H54 (cell line): ENCODE measurements at places on chromosomes 16 and 17.
A peak's percentile ranks its signal among the peaks of the same experiment; 100 is the strongest.

DNA sequence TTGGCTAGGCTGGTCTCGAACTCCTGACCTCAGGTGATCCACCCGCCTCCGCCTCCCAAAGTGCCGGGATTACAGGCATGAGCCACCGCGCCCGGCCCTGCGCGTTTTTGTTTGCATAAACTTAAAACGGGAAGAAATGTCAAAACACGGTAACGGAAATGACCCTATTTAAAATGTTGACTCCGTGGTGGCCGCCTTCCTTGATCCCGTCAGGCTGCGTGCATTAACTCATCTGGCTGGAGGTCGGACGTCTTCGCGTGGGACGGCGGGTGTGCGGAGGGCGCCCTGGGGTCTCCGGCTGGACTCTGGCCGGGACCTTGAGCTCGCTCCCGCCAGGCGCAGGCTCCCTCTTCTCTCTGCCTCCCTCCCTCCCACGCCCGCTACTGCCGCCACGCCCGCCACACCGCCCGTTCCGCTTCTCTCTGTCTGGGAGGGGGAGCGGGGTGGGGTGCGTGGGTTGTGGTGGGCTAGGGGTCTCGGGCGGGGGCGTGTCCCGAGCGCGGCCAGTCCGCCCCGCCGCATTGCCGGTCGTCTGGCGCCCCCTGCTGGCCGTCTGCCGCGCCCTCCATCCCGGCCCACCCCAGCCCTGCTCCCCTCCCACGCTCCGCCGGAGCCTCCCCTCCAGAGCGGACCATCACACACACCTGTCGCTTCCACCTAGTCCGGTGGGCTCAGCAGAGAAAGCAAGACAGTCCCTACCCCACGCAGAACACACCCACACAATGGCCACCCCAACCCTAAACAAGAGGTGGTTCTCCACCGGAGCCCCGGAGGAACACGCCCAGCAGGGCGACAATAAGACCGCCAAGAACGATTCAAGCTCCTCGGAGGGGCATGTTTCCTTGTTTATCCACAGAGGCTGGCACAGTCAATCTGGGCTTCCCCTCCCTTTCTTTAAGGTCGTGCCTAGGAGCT is 1.2 kb upstream of the CCDC42 start:
- DNase-seq: peak; percentile 77

DNA sequence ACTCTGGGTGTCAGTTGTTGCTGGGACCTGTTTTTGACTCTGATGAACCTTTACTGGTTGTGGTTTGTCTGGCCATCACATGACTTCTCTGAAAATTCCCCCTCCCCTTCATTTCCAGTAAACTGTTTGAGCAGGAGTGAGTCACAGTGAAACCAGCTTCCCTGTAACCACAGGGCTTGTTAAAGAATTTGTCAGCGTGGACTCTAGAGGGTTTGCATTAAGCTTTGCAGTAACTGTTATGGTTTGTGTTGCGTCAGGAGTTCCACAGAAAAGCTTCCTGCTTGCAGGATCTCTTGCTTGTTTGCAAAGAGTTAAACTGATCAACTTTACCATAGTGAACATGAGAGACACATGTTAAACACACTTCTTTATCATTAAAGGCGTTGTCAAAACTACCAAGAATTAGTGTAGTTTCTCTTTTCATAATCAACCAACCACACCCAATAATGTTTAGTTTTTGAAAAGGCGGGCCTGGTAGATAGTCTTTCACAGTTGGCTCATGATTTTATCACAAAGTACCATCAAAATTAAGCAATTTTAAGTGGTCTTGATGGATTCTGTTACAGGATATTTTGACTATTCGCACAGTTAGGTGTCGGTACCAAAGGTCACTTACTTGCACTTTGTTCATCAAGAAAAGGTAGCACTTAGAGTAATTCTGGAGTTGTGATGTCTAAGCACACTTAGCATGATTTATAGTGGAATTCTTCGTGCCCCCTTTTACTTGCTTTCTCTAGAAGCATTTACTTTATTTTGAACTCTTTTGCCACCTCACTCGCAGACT is 79.3 kb downstream of the VMP1 start:
- peak; percentile 40 for DNase-seq

DNA sequence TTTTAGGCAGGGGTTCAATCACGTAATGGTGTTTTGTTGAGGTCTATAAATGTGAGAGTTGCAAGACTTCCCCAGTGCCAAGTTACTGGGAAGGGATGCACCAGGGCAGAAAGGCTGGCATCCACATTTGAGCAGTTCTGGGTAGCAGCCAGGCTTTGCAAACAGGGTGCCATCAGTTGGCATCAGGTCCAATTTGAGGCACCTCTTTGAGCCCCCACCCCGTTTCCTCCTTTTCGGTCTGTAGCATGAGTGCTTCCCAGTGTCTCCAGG is 142.6 kb upstream of the CACNG5 start:
- DNase-seq: no peak

DNA sequence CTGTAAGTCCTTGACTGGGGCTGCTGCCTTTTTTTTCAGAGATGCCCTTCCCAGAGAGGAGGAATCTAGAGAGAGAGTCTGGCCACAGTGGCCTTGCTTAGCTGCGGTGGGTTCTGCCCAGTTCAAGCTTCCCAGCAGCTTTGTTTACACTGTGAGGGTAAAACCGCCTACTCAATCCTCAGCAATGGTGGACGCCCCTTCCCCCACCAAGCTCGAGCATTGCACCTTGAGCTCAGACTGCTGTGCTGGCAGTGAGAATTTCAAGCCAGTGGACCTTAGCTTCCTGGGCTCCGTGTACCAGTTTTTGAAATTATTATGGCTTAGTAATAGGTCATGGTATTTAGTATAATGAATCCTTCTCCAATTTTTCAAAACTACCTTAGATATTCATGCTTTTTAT is 395.4 kb downstream of the NPIPA7 start:
- DNase-seq: no peak

DNA sequence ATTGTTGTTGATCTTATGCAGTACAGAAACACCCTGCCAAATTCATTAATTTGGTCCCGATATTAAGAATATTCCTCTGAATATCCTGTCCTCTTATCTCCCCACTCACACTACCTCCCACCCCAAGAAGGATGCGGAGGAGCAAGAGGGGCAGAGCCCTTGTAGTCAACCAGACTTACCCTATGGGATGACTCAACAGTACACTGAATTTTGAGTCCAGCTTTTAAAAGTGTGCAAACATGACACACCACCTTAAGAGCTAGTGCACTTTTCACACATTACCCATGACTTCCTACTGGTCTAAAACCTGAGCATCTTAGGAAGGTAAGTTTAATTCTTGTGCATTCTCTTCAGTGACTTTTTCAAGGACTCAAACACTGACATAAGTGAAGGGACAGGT is 9.5 kb downstream of the USP22 start:
- DNase-seq: no peak

- no peak for DNase-seq
Measured at GRCh38 chr17:14940938-14941265, 324.2 kb downstream of the PMP22 start.

DNA sequence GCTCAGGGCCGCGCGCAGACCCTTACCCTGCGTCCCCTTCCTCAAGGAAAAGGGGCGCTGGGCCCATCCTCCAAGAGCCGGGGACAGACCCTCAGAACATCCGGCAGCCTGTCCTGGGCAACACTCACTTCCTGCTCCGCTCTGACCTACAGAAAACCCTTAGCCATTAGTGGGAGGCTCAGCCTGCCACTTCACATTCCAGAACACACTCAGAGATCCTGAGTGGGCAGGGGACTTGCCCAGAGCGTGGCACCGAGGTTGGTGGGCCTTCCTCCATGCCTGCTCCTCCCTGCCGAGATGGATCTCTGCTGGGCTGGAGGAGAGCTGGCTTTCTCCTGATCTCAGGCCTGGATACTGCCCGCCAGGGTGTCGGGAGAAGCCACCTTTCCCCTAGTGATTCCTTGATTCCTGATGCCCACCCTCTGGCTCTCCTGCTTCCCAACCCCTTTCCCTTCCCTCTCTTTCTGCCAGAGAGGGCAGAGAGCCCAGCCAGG is 1.5 kb downstream of the SCARF1 start:
- no peak for DNase-seq

DNA sequence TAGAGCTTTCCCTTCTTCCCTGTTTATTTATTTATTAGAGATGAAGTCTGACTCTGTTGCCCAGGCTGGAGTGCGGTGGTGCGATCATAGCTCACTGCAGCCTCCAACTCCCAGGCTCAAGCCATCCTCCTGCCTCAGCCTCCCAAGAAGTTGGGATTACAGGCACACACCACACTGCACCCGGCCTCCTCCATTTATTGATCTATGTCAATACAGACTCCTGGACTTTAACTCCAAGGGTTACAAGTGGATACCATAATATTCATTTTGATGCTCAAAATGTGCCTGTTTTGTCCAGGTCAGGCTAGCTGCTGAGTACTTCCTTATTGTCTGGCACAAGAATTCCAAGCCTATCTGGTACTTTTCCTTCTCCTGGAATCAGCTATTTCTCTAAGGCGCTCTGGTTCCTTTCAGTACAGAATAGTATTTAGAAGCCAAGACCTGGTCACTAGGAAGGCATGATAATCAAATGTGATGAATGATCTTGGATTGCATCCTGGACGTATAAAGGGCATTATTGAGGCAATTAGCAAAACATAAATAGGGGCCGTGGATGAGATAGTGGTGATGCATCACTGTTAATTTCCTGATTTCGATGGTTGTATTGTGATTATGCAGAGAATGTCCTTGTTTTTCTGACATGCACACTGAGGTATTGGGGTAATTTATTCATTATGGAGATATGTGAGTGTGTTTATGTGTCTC is 21.7 kb downstream of the IL4R start:
- DNase-seq: no peak

DNA sequence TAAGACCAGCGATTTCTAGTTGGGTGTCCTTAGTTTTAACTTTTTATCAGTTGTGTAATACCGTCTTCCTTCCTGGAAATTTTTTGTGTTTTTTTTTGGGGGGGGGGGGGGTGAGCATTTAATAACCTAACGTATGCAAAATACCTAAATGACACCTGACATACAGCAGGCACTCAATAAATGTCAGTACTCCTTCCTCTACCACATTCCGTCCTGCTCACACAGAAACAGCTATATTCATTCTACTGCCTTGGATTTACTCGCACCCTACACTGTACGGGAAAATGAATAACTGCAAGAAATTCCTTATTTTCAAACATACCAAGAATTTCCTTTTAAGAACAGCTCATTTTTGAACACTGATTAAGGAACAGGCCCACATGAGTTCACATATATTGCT is 5.3 kb downstream of the XYLT1 start:
- no peak for DNase-seq

- DNase-seq: peak; percentile 34
Measured at GRCh38 chr16:4846503-4846900, 586 bp downstream of the GLYR1 start.

- no peak for DNase-seq
Measured at GRCh38 chr17:79864617-79865250, 25.5 kb upstream of the CBX4 start.

GRCh38 chr17:73637866-73638265 is 6.4 kb downstream of the SDK2 start:
- DNase-seq: no peak

GRCh38 chr17:77124192-77124889 is 16.4 kb upstream of the SEC14L1 start:
- DNase-seq: peak; percentile 71

GRCh38 chr16:61797296-61797795 is 238.9 kb downstream of the CDH8 start:
- DNase-seq: no peak

DNA sequence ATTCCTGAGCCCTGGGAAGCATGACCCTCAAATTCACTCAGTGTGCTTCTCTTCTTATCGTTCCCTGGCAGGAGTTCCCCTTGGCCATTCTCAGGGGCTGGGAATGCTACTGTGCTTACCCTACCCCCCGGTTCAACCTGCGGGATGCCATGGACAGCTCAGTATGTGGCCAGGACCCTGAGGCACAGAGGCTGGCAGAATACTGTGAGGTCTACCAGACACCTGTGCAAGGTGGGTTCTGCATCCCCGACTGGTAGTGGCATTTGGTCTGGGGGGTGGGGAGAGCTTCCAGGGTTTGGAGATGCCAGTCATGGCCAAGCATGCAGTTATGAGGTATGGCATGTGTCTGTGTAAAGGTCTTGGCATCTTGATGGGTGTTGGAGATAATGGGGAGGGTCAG is 39.4 kb downstream of the WSCD1 start:
- DNase-seq: no peak

DNA sequence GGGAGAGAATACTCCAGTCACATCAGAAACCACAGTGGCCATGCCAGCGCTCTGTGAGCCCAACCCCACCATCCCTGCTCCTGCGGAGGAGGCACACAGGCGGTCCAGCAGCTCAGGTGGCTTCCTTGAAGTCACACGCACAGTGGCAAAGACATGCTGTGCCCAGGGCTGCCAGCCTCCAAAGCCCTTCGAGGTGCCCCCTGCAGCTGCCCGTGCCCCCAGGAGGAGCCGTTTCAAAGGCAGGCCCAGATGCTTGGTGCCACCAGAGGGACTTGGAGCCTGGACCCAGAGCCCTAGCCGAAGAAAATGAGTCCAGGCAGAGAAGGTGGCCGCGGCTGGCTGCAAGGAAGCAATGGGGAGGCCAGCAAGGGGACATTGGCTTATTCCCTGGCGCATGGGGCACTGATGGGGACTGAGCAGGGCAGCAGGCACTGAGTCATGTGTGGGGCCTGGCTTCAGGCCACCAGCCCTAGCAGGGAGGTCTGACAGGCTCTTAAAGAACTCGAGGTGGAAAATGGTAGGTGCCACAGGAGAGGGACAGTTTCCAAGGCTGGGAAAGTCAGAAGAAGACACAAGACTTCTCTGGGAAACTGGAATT is 17.2 kb upstream of the CACNG1 start:
- peak; percentile 79 for DNase-seq

GRCh38 chr16:8959921-8960787 is 3.6 kb downstream of the USP7 start:
- DNase-seq: no peak

DNA sequence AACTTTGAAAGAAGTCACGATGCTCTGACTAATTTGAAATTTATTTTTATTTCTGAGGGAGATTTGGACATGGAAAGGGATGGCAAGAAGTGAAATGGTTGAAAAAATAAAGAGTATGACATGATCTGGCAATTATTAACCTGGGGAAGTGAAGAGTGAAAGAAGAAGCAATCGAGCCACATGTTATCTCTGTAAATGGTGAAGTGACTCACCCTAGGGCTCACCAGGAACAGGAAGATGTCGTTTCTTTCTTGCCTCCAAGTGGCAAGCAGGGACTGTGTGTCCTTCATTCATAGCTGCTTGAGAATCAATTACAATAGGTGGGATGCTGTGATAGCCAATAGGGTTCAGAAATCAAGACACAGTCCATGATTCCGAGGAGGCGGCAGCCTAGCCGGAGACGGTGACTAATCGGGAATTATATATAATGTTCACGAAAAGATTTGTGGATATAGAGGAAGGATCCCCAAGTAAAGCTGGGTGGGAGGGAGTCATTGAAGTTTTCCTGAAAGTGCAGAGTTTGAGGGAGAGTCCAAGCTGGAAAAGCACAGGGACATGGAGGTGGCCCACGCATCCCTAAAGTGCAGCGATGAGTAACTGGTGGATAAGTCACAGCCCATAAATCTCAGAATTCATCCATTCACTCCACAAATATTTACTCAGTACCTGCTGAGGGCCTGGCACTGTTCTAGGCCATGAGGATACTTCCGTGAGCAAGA is 18.2 kb upstream of the KRT20 start:
- peak; percentile 51 for DNase-seq

DNA sequence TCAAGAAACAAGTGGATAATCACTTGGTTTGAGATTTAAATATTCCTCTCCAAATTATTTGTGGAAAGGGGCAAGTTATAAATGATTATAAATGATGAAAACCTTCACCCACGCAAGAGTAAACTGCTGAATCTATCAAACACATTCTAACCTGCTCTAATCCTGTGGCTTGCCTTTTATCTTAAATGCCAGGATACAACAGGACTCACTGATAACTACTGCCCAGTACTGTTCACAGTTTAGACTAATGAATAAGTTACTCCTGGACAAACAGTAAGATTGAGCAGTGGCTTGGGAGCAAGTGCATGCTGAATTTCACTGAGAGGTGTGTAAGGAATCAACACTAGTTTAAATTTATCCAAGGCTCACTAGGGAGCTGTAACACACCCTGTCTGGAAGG is 31.1 kb downstream of the IGF2BP1 start:
- no peak for DNase-seq
